ENCODE measurements at places on chromosomes 7 and 10.
A peak's percentile ranks its signal among the peaks of the same experiment; 100 is the strongest.

- no peak for DNase-seq
Measured at GRCh38 chr10:120610791-120611190, 153.8 kb downstream of the PLPP4 start.

DNA sequence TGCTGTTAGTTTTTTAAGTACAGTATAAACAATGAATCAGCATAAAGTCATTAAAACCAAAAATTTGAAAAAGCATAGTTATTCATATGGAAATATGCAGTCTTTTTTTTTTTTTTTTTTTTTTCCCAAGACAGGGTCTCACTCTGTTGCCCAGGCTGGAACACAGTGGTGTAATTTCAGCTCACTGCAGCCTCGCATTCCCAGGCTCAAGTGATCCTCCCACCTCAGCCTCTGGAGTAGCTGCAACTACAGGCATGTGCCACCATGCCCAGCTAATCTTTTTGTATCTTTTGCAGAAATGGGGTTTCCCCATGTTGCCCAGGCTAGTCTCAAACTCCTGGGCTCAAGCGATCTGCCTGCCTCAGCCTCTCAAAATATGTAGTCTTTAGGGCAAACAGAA, 182.0 kb downstream of the SEMA3E start:
- DNase-seq: no peak

GRCh38 chr10:38147686-38148085, 53.5 kb downstream of the ZNF37A start:
- DNase-seq: no peak

- no peak for DNase-seq
Measured at GRCh38 chr7:51706851-51707250, 390.2 kb upstream of the COBL start.

DNA sequence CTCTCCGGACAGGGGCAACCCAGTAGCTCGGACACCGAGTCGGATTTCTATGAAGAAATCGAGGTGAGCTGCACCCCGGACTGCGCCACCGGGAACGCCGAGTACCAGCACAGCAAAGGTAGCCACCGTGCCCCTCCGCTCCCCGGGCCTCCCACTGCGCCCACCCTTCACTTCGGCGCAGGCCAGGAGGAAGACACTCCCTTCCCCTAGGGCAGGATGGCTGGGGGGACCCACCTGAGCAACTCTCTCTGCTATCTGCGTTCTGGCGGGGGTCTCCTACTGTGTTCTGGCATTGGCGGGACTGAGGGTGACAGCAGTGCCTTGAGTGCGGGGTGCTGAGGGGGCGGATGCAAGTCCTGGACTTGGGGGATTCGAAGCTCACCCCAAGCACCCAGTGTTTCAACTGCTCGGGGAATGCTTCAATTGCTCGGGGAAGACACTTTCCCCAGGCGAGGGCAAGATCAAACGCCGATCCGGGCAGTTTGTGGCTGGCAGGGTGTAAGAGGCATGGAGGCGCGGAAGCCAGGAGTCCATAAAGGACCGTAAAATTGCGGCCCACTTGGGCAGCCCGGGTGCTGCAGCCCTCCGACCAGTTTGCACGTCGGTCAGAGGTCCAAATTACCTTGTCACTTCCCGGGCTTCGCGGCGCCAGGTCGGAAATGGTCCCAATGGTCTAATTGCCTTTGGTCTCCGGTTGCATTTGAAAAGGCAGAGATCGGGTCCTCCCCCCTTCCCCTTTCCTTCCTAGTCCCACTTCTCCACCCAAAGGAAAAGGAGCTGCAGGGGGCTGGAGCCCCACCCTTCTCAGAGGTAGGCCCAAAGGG, 950 bp downstream of the EVX1 start:
- DNase-seq: no peak

DNA sequence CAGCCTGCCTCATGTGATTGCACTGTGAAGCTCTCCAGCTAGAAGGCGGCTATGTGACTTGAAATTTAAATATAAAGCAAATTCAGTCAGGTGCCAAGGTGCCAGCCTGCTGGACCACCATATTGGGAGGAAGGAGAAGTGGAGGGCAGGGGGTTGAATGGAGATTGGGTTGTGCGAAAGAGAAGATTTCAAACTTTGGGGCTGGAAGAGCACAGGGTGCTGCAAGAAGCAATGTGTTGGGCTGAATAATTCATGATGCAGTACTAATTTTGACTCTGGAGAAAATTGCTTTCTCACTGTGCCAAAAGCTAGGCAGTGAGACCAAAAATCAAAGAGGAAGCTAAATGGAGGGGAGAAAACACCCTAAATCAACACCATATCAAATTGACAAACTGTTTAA, 335.3 kb downstream of the NRG3 start:
- DNase-seq: no peak

DNA sequence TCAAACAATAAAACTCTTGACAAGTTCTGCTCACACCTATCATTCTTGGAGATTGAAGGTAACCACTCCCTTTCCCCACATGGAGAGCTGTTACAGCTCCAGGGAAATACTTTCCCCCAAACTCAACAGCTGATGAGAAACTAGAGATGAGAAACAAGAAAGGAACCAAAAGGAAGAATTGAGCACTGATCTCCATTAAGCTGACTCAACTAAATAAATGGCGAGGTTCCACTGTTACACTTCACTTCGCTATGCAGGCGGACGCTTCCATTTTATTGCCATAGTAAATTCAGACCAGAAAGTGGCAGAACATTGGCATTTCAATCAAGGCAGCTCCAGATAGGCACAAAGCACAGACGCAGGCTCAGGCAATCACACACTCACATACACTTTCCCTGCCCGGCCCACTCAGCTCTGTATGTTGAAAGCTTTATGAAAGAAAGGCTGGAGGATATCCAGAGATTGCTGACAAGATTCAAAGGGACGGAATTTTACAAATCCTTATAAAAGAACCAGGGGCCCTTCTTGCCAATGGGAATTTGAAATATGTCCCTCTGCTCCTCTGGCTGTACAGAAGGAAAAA, 11.5 kb upstream of the YAE1 start:
- DNase-seq: no peak

GRCh38 chr10:18527687-18528086, 123.7 kb downstream of the NSUN6 start:
- DNase-seq: no peak

DNA sequence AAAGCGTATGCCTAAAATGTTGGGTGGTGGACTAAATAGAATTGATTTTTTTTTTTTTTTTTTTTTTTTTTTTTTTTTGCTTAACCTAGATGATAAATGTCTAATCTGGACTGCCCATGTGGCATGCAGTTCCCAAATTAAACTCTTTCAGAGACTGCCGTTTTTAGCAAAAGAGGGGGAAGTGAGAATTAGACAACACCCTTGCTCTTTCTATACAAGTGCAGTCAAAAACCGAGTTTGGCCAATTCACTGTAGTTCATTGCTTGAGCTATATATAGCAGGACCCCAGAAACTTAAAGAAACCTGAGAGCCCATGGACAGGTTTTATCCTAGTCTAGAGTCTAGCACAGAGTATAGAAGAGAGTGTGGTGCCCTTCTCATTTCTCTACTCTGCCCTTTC, 141.9 kb downstream of the GRM3 start:
- DNase-seq: no peak

DNA sequence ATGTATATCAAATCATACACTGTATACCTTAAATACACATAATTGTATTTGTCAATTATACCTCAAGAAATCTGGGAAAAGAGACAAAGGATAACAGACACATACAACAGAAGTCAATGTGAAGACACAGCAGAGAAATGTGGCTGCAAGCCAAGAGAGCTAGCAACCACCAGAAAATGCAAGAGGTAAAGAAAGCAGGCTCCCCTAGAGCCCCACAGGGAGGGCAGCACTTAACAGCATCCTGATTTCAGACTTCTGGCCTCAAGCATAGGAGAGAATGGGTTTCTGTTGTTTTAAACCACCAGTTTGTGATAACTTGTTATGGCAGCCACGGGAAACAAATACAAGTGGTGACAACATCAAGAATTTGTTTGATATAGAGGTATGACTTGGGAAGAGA, 1197.2 kb downstream of the SORCS1 start:
- no peak for DNase-seq

DNA sequence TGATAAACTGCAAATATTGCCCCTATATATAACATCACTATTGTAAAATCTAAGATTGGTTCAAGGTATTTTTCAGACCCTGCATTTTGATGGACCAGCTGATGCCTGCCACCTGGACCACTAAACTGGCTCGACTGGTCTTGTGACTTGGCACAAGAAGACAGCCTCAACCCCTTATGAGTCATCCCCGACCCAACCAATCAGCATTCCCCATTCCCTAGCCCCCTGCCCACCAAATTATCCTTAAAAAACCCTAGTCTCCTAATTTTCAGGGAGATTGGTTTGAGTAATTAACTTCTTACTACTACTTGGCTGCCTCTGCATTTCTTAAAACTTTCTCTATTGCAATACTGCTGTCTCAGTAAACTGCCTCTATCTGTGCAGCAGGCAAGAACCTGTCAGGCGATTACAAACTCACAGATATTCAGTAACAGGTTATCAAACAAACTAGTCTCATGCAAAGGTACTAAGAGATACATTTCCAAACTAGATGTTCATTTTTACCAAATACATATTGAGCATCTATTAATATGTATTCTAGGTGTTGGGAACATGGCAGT, 5.5 kb downstream of the CCDC186 start:
- DNase-seq: no peak

DNA sequence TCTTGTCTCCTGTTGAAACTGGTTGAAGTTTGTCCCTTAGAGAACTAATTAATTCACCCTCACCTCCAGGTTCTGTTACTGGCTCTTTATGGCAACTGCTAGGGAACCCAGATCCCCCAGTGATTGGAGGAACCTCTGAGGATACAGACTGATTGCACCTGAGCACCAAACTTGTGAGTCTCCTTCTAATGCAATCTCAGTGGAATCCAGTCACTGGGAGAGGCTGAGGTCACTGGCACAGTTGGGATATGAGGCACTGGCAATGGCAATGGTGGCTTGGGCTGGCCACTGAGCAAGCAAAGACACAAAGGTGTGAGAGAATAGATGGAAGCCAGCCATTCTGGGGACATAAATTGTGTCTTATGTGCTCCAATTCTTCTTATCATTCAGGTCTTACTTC, 5.3 kb upstream of the DGKI start:
- no peak for DNase-seq

GRCh38 chr7:159036916-159037605, 107.6 kb downstream of the VIPR2 start:
- DNase-seq: no peak

- no peak for DNase-seq
Measured at GRCh38 chr7:47954231-47954911, 6.1 kb upstream of the PKD1L1 start.

GRCh38 chr7:77310982-77311381, 105.2 kb downstream of the GSAP start:
- DNase-seq: no peak

- no peak for DNase-seq
Measured at GRCh38 chr10:43190775-43191174, 52.5 kb downstream of the CSGALNACT2 start.

DNA sequence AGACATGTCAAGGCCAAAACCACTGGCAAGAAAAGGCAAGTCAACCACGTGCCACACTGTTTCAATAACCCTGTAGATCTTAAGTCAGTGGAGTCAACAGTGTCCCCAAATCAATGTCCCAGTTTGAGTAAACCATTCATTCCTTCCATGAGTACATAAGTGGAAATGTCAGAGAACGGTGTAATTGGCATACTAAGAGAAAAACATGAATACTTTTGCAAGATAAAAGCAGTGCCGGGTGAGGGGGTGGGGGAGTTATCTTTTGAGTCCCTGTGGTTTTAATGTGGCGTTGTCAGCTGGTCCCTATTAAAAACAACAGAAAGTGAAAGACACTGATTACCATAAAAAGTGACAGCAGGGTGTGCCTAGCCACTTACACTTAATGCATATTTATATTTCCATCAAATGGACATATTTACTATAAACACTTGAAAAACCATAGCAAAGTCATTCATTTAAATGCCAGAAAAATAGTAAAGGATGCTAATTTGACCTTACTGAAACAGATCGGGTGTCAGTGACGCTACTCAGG, 37.8 kb downstream of the RSU1 start:
- DNase-seq: peak; percentile 68

DNA sequence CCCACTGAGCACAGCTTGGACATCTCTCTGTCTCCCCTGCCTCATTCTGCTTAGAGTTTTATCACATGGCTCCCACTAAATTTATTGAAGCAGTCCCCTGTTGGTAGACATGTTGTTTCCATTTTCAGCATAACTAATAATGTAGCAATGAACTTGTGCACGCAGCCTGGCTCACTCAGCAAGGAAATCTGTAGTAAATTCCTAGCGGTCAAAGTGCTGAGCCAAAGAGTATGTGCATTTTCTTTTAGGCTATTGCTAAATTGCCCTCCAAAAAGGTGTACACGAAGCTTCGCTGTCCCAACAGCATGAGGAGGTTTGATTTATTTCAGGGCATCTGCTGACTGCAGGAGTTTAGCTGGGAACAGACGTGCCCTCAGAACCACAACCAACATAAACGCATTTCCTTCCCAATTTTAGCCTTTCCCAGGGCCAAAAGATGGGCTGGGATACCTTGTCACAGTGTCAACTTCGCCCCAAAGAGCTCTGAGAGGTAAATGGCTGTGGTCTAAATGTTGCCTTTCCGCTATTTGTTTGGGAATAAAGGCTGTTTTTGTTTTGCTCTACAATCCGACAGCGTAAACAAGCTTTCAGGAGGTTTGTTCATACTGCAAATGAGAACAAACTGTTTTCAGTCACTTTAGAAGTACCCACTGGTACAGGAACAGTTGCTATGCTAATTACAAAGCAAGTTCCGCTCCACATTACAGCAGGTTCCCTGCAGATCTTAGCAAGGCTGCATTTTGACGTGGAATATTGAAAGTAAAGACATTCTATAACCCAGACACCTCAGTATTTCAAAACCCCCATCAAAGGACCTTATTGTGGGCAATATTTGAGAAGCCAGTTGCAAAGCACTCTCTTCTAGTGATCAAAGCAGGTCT, 16.8 kb downstream of the VSIR start:
- DNase-seq: no peak

GRCh38 chr10:34638406-34639054, 176.6 kb downstream of the PARD3 start:
- DNase-seq: peak; percentile 72

DNA sequence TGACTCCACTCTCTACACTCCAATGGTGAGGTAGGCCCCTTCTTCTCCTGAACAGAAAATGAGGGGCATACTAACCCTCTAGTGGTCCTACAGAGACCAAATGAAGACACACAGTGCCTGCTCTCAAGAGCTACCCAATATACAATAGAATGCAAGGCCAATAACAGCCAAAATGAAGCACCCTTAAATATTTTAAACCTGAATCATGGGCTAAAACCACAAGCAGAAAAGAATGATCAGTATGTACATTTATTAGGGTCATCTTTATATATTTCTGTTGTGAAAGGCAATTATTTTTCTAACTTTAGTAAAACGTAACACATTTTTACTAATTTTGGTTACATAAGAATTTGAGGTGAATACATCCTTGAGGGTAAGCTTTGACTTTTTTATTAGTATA, 49.9 kb upstream of the COL1A2 start:
- DNase-seq: no peak

Measured in stimulated activated naive CD8-positive, alpha-beta T cell treated with anti-CD3 and anti-CD28 coated beads, Interleukin-15, Interleukin-2, amounts not matched to agents 100 U/mL and 50 U/mL, for 24 hours (primary cell).